Activated CD8-positive, alpha-beta T cell treated with anti-CD3 and anti-CD28 coated beads, Interleukin-2, amount 10 ng/mL, durations not matched to agents 7 days and 5 days (primary cell): ENCODE measurements at places on chromosomes 3 and 15. TPM values are rescaled to one million over a fixed set of nuclear protein-coding genes. Genes with fewer than 3 reads are reported as not detected.

DNA sequence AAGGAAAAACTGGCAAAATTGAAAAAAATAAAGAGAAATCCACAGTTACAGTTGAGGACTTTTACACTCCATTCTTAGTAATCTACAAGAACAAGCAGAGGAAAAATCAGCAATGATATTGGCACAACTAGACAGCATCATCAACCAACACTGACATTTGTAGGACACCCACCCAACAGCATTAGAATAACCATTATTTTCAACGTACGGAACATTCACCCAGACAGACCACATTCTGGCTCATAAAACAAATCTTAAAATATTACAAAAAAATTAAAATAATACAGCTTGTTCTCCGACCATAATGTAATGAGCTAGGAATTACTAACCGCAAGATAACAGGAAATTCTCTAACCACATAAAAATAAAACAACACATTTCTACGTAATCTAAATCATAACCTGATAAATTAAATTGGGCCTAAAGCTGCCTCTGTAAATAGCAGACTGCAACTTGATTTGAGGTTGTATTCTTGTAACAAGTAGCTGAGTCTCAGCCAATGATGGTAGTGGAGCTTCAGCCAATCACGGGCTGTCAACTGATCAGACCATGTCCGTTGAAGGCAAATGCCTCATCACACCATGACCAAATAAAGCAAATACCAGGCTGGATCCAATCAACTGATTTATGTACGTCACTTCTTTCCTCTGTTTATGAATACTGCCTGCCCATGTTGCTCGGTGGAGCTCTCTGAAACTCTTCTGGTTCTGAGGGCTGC is 9.2 kb downstream of the PLSCR4 start:
- DNase-seq, result no peak
- H3K4me3 ChIP-seq, result no peak overlapping the region
- H3K36me3 ChIP-seq, result no peaks in the 10 kb centered on the region
- peaks cover 4% of the 10 kb centered on the region for H3K27me3 ChIP-seq
- no peak overlapping the region for H3K27ac ChIP-seq

- H3K4me3 ChIP-seq, result peak overlapping the region; percentile 87
- H3K27ac ChIP-seq, result peak overlapping the region; percentile 86
- DNase-seq, result no peak
- H3K27me3 ChIP-seq, result no peaks in the 10 kb centered on the region
- peaks cover 54% of the 10 kb centered on the region for H3K4me1 ChIP-seq
These were observed 101.4 kb downstream of the KLHL25 start for GRCh38 chr15:85693277-85693676.

The CLDN16 gene
- total RNA-seq, result not detected

The TM4SF4 gene
- total RNA-seq, result not detected

DNA sequence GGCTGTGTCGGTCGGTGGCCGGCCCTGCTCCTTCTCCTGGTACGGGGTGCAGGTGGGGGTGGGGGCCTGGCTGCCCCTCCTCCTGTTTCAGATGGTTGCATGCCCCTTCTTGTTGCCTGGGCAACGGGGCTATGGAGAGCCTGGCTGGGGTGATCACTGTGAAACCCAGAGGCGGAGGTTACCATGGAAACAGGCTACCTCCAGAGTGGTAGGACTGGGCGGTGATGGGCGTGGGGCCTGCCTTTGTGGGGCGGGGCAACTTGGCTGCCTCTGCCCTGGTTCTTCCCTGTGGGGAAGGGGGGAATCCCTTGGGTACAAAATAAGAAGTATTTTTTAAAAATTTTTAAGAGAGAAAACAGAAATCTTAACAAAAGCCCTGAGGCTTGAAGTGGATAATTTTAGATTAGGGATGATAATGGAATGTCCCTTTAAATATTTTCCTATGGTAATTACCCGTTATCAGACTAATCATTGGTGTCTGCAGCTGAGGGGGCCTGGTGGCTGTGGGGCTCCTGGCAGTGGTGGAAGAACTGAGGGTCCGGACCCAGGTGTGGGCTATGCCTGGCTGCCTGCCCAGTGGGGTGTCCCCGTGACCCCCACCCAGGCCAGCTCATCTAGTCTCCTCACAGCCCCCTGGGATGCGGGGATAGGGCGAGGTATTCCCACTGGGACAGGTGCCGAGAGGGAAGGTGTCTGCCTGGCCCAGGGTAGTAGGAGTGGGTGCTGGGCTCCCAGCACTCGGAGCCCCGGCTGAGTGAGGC is 32.5 kb downstream of the PLXNA1 start:
- no peak overlapping the region for H3K4me3 ChIP-seq
- no peak overlapping the region for H3K27ac ChIP-seq
- no peaks in the 10 kb centered on the region for H3K36me3 ChIP-seq
- peaks cover 3% of the 10 kb centered on the region for H3K4me1 ChIP-seq
- DNase-seq, result no peak

The GCSAM gene
- 6.9 TPM for total RNA-seq

GRCh38 chr3:150675587-150675986 is 28.1 kb downstream of the ERICH6 start:
- no peak for DNase-seq
- H3K27me3 ChIP-seq, result peaks cover 11% of the 10 kb centered on the region
- H3K27ac ChIP-seq, result no peak overlapping the region
- H3K4me3 ChIP-seq, result no peak overlapping the region

DNA sequence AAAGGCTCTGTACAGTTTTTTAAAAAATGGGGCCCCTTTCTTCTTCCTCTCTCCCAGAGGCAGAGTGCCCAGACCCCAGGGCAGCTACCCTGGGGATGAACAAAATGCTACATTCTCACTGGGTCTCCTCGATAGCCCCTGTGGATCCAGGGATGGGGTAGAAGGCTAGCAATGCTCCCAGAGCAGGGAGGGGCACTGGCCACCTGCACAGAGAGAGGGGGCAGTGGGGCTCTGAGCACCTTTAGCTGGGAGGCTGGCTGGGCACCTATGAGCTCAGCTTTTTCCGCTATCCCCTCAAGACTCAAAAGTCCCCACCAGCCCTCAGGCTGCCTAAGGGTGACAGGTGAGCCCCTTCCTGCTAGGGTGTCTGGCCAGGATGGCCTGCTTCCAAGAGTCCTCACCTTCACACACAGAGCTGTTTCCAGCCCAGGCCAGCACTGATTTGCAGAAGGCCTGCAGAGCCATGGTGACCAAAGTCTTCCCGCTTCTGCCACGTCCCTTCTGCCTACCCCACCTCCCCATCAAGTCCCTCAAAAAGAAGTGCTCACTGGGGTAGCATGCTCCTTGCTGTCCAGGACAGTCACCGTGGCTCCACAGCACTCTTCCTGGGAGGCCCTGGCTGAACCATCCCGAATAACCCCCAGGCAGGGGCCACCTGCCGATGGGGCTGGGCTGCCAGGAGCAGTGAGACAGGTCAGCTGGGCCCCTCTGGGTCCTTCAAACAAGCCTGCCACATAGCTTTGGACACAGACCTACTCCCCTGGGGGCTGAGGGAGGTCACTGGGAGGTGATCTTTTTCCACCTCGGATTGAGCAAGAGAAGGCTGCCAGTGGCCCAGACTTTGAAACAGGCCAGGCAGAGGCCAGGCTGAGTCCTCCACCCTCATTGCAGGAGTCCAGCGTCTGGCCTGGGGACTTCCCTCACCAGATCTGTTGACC is 20.4 kb downstream of the BMF start:
- no peak overlapping the region for H3K4me3 ChIP-seq
- no peak overlapping the region for H3K27ac ChIP-seq
- DNase-seq, result no peak
- H3K27me3 ChIP-seq, result peaks cover 5% of the 10 kb centered on the region
- peaks cover 12% of the 10 kb centered on the region for H3K4me1 ChIP-seq

- no peak for DNase-seq
- H3K27ac ChIP-seq, result no peak overlapping the region
- H3K4me3 ChIP-seq, result no peak overlapping the region
- peaks cover 5% of the 10 kb centered on the region for H3K27me3 ChIP-seq
These were observed 322.6 kb downstream of the THSD4 start for GRCh38 chr15:71437919-71438318.

DNA sequence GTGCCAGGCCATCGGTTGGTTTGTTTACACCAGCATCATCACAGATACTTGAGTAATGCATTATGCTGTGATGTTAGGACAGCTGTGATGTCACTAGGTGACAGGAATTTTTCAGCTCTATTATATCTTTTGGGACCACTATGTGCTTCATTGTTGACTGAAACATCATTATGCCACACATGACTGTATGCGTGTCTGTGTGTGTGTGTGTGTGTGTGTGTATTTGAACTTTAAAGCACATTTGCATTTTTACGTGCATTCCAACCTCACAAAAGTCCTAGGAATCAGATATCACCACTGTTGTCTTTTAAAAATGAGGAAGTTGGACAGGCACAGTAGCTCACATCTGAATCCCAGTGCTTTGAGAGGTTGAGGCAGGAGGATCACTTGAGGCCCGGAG is 223.0 kb downstream of the TBL1XR1 start:
- DNase-seq, result no peak
- H3K4me3 ChIP-seq, result no peak overlapping the region
- H3K27ac ChIP-seq, result no peak overlapping the region
- peaks cover 3% of the 10 kb centered on the region for H3K36me3 ChIP-seq

The CELSR3 gene
- 19.5 TPM for total RNA-seq

GRCh38 chr15:71758711-71759110 is 51.6 kb upstream of the NR2E3 start:
- DNase-seq, result no peak
- H3K4me1 ChIP-seq, result no peaks in the 10 kb centered on the region
- no peaks in the 10 kb centered on the region for H3K36me3 ChIP-seq
- no peak overlapping the region for H3K4me3 ChIP-seq
- peaks cover 9% of the 10 kb centered on the region for H3K27me3 ChIP-seq

DNA sequence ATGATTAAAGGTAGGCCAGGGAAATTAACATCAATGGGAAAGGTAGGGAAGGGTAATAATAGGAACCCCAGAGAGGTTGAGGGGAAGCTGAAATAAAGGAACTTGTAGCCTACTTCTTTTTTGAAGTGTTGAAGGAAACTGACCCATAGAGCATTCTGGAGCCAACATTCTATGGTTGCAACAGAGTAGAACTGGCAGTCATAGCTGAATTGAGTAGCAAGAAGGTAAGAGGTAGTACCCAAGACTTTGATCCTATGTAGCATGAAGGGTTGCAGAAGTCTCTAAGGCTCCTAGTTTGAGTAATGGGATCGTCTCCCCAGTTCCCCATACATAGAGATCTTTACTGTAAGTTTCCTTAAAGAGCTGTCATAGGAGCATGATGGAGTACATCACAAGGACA is 7.4 kb upstream of the ZNF774 start:
- peaks cover 11% of the 10 kb centered on the region for H3K27me3 ChIP-seq
- H3K27ac ChIP-seq, result no peak overlapping the region
- peaks cover 2% of the 10 kb centered on the region for H3K36me3 ChIP-seq
- no peak overlapping the region for H3K4me3 ChIP-seq
- DNase-seq, result no peak
- peaks cover 16% of the 10 kb centered on the region for H3K4me1 ChIP-seq

GRCh38 chr3:126731044-126731443 is 27.0 kb downstream of the CHCHD6 start:
- H3K4me1 ChIP-seq, result peaks cover 18% of the 10 kb centered on the region
- DNase-seq, result peak; percentile 67
- no peak overlapping the region for H3K4me3 ChIP-seq
- H3K36me3 ChIP-seq, result no peaks in the 10 kb centered on the region

The ACKR4 gene
- not detected for total RNA-seq

- H3K27ac ChIP-seq, result no peak overlapping the region
- H3K4me3 ChIP-seq, result no peak overlapping the region
- H3K27me3 ChIP-seq, result no peaks in the 10 kb centered on the region
- peaks cover 62% of the 10 kb centered on the region for H3K4me1 ChIP-seq
- peak; percentile 61 for DNase-seq
- peaks cover 6% of the 10 kb centered on the region for H3K36me3 ChIP-seq
These were observed 60.6 kb upstream of the XCR1 start for GRCh38 chr3:46087871-46088270.

- peaks cover 62% of the 10 kb centered on the region for H3K36me3 ChIP-seq
- no peak overlapping the region for H3K27ac ChIP-seq
- no peak overlapping the region for H3K4me3 ChIP-seq
- DNase-seq, result no peak
- peaks cover 71% of the 10 kb centered on the region for H3K4me1 ChIP-seq
These were observed 7.4 kb downstream of the SQOR start for GRCh38 chr15:45641999-45642932.

The SNRPN gene
- 61.4 TPM for total RNA-seq

- peak overlapping the region; percentile 95 for H3K27ac ChIP-seq
- H3K4me3 ChIP-seq, result no peak overlapping the region
- peaks cover 71% of the 10 kb centered on the region for H3K4me1 ChIP-seq
- no peak for DNase-seq
- H3K36me3 ChIP-seq, result peaks cover 8% of the 10 kb centered on the region
- H3K27me3 ChIP-seq, result no peaks in the 10 kb centered on the region
These were observed 39.3 kb upstream of the FURIN start for GRCh38 chr15:90829126-90829525.

- H3K27me3 ChIP-seq, result no peaks in the 10 kb centered on the region
- peaks cover 13% of the 10 kb centered on the region for H3K4me1 ChIP-seq
- H3K36me3 ChIP-seq, result peaks cover 34% of the 10 kb centered on the region
- H3K4me3 ChIP-seq, result peak overlapping the region; percentile 33
- DNase-seq, result no peak
These were observed 15.9 kb downstream of the CD200R1 start for GRCh38 chr3:112958811-112959560.

DNA sequence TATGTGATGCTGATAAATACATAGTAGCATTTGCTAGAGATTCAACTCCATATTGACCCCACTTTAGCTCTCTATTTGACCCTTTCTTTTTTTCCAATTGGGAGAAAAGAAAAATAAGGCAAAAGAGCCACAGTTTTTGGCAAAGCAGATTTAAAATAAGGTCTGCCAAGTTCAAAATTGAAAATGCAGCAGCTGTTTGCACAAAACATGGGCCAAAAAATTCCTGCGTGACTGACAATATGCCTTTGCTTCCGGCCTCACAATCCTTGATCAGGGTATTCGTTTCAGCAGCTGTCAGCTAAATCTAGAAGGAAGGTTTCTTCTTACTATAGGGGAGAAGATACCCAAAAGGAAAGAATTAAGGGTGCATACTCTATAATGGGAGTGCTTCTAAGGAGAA is 563.5 kb upstream of the CCDC54 start:
- H3K36me3 ChIP-seq, result no peaks in the 10 kb centered on the region
- no peak for DNase-seq
- H3K27ac ChIP-seq, result no peak overlapping the region
- H3K4me1 ChIP-seq, result no peaks in the 10 kb centered on the region
- no peak overlapping the region for H3K4me3 ChIP-seq

The TOPAZ1 gene
- not detected for total RNA-seq

DNA sequence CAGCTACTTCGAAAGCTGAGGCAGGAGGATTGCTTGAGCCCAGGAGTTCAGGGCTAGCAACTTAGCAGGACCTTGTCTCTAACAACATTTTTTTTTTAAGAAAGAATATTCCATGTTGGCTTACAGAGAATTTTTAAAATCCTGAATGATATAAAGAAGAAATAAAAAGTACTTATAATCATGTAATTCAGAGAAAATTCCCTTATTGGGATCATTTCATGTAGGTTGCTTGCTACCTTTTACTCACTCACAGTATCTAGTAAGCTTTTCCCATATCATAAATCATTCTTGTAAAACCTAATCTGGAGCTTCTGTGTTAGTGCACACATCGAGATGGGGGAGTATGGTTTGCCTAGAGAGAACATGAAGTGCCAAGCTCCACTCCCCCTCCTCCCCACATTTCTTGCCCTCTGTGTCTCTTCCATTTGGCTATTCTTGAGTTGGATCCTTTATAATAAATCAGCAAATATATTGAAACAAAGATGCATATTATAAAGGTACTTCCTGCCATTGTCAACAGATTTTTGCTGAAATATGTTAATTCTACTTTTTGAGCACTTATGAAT is 13.6 kb downstream of the TF start:
- DNase-seq, result no peak
- no peak overlapping the region for H3K27ac ChIP-seq
- H3K27me3 ChIP-seq, result peaks cover 24% of the 10 kb centered on the region
- no peaks in the 10 kb centered on the region for H3K4me1 ChIP-seq
